ENCODE measurements at places on chromosomes 13 and 19. TPM values are rescaled to one million over a fixed set of nuclear protein-coding genes. Genes with fewer than 3 reads are reported as not detected.

- peak; percentile 36 for DNase-seq
Measured at GRCh38 chr19:56639217-56639616, 3.7 kb upstream of the SMIM17 start.

- no peak for DNase-seq
Measured at GRCh38 chr13:96768524-96768923, 225.8 kb downstream of the OXGR1 start.

DNA sequence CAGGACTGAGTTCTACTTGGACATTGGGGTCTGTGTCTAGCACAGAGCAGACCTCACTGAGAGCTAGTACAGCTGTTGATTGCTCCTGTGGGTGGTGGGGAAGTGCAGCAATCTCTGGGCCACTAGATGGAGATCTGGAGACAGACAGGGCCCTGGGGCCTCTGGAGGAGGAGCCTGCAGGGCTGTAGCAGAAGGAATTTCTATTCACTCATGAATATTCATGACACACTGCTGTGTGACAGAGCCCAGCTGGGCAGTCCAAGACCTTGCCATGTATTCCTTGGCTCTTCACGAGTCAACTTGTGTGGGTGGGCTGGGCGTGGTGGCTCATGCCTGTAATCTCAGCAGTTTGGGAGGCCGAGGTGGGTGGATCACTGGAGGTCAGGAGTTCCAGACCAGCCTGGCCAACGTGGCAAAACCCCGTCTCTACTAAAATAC, 37.5 kb downstream of the SUGP2 start:
- DNase-seq, result peak; percentile 34

DNA sequence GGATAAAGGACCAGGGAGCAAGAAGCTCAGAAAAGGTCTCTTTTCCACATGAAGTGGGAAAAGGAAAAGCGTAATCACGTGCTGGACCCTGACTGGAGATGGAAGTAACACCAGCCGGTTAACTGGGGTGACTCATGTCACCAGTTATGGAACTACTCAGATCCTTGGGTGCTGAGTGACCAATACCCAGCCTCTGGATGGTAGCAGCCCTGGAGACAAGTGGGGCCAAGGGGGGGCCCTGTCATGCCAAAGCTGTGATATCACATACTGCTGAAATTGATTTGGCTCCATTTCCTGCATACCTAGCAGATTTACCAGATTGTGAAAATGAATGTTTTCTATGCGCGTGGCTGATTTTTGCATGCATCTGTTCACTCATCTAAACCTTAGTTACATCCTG, 158.9 kb downstream of the ZIC5 start:
- no peak for DNase-seq

DNA sequence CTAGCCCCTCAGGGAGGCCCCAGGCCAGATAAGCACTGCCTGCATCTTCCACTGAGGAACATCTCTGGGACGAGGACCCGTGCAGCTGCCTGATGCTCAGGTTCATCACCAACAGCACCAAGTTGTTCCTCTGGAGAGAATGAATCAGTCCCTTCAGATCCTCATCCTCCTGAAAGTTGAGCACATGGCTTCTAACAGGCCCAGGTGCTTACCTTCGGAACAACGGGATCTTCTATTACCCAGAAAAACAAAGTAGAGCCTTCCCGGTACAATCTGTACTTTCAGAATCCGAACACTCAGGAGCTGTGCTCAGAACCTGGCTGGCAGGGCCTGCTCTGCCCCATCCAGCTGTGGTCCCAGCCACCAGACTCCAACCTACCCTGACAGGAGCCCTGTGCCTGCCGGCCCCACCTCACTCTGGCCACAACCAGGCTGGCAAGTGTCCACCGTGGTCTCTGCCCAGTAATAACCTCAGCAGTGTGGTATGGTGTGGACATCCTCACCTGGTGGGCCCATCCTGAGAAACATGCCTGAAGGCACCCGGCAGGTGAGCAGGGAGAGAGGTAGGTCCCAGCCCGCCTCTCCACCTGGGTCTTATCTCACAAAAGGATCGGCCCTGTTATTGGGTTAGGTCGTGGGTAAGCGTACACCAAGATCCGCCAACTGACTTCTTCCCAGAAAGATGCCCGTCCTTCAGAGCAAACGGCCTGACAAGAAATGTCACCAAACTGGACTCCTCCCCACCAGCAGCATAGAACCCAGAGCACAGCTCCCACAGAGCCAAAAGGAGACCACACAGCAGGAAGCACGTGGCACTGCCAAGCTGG, 34.1 kb downstream of the ELL start:
- no peak for DNase-seq

- DNase-seq, result no peak
Measured at GRCh38 chr13:20360041-20360491, 127.9 kb upstream of the GJB6 start.

- DNase-seq, result no peak
Measured at GRCh38 chr19:8161135-8161646, 11.8 kb upstream of the FBN3 start.

- no peak for DNase-seq
Measured at GRCh38 chr13:21338156-21338555, 120.9 kb downstream of the ZDHHC20 start.

- no peak for DNase-seq
Measured at GRCh38 chr13:76406243-76406642, 480.0 kb downstream of the KCTD12 start.

DNA sequence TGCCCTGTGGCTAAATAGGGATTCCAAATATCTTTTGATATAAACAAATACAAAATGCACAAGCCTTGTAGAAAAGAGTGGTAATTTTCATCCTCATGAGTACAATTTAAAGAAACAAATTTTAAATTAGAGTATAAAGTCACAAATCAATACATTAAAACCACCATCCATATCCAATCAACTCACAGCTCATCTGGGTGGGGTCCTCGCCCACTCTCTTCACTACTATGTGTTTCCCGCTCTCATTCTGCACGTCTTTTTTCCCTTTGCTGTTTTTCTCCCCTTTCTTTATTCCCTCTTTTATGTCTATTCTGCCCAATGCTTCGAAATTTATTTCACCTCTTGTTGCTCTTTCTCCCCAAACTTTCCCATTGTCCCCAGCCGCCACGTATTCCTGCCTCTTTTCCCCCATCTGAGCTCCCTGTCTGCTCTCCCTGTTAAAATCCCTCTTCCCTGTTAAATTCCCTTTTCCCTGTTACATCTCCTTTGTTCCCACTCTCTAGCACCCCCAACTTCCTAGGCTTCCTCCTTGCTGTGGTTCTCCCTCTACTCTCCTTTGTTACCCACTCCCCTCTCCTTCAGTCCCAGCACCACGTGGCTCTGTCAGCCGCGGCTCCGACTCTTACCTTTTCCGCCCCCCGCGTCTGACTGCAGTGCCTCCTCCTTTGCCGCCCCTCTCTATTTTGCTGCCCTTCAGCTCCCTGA, 1.3 kb downstream of the ZNF616 start:
- DNase-seq, result peak; percentile 33

GRCh38 chr19:12946092-12946721, 545 bp downstream of the RAD23A start:
- peak; percentile 69 for DNase-seq

- no peak for DNase-seq
Measured at GRCh38 chr19:32427536-32427935, 22.0 kb downstream of the DPY19L3 start.

GRCh38 chr13:100584896-100585295, 3.7 kb downstream of the GGACT start:
- peak; percentile 59 for DNase-seq

- DNase-seq, result no peak
Measured at GRCh38 chr13:60617991-60618733, 221.1 kb downstream of the TDRD3 start.

GRCh38 chr19:21498651-21499050, 6.8 kb upstream of the ZNF429 start:
- DNase-seq, result no peak

- no peak for DNase-seq
Measured at GRCh38 chr19:42286349-42287016, 15.4 kb upstream of the PRR19 start.

DNA sequence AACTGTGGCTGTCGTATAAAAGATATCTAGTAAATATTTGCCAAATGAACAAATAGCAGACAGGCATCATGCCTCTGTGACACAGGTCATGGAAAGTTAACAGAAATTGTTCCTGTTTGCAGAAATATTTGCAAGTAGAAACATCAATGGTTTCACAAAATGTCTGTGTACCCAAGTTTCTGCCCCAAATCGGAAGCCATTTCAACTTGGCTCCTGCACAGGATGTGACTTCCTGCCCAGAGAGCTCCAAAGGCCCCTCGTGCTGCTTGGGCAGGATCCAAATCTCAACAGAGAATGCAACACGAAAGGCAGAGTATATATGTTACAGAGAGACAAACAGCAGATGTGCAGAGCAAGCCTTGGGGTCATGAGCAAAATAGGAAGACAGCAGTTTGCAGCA, 95.5 kb upstream of the SERP2 start:
- no peak for DNase-seq

GRCh38 chr19:24033963-24034342, 53.0 kb upstream of the ZNF254 start:
- DNase-seq, result peak; percentile 52

GRCh38 chr13:64753233-64754000, 2476.7 kb downstream of the PCDH9 start:
- no peak for DNase-seq

- no peak for DNase-seq
Measured at GRCh38 chr13:60139272-60139671, 24.5 kb downstream of the DIAPH3 start.

GRCh38 chr19:13696839-13697238, 67.5 kb upstream of the MRI1 start:
- DNase-seq, result no peak

GRCh38 chr13:99093997-99094396, 106.7 kb upstream of the UBAC2 start:
- no peak for DNase-seq

- DNase-seq, result no peak
Measured at GRCh38 chr13:75908141-75908540, 272.0 kb downstream of the LMO7 start.

- DNase-seq, result no peak
Measured at GRCh38 chr13:39575641-39576238, 27.3 kb downstream of the LHFPL6 start.

DNA sequence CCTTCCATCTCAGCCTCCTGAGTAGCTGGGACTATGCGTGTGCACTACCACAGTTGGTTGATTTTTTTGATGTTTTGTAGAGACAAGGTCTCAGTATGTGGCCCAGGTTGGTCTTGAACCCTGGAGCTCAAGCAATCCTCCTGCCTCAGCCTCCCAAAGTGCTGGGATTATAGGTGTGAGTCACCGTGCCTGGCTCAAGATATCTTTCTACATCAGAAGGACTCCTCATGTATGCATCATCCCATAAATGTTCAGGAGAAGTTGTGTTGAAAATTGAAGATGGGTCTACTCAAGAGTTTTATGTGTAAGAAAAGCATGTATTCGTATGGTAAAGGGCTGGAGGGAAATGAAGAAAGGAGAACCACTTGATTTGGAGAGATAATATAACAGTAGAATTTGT, 71.8 kb upstream of the STK24 start:
- no peak for DNase-seq

GRCh38 chr13:37109051-37109678, 3.7 kb upstream of the CSNK1A1L start:
- DNase-seq, result no peak

Gene ELF1
- 107 TPM for total RNA-seq

Gene HIF3A
- total RNA-seq, result not detected

Gene USHBP1
- total RNA-seq, result not detected

Gene PRR19
- total RNA-seq, result 0.55 TPM

Gene LILRA2
- not detected for total RNA-seq

Gene ZNF99
- not detected for total RNA-seq

Gene CLDND2
- total RNA-seq, result 10.0 TPM

Gene ZNF471
- 0.95 TPM for total RNA-seq

Gene FOXA3
- not detected for total RNA-seq

Gene ZNF766
- total RNA-seq, result 23.7 TPM

Gene ZNF845
- total RNA-seq, result 9.0 TPM

Gene BBC3
- total RNA-seq, result 15.7 TPM

Gene OBI1
- 21.4 TPM for total RNA-seq

Gene TGFBR3L
- 3.6 TPM for total RNA-seq

Gene KHSRP
- total RNA-seq, result 354 TPM

Gene SIGLECL1
- total RNA-seq, result not detected

Gene C1QTNF9
- not detected for total RNA-seq

Gene TMEM150B
- total RNA-seq, result 0.26 TPM

Gene ZNF528
- total RNA-seq, result 14.7 TPM

Gene SYCN
- total RNA-seq, result not detected

All from activated CD8-positive, alpha-beta T cell treated with anti-CD3 and anti-CD28 coated beads, Interleukin-2, amount 10 ng/mL, durations not matched to agents 7 days and 5 days (primary cell).